ENCODE measurements at places on chromosomes 3 and 15.

- no peak for DNase-seq
Observed at GRCh38 chr3:127395663-127396355, 108.0 kb upstream of the PRR20G start.

- no peak for DNase-seq
Observed at GRCh38 chr15:64566102-64566501, 105.7 kb downstream of the ZNF609 start.

- DNase-seq = no peak
Observed at GRCh38 chr3:55147406-55147805, 219.5 kb upstream of the LRTM1 start.

DNA sequence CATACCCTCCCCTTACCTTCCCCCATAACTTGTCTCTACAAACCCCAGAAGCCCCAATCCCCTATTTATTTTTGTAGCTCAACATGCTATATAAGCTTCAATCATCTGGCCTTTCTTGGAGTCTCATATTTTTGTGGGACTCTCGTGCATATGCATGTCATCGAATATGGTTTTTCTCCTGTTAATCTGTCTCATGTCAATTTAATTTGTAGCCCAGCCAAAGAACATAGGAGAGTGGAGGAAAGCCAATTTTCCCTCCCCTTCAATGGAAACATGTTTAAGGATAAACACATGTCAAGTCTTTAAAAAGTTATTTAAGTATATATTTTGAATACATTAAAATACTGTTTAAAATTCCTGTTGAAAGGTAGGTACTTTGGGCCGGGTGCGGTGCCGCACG is 172.2 kb downstream of the GMNC start:
- DNase-seq = no peak

DNA sequence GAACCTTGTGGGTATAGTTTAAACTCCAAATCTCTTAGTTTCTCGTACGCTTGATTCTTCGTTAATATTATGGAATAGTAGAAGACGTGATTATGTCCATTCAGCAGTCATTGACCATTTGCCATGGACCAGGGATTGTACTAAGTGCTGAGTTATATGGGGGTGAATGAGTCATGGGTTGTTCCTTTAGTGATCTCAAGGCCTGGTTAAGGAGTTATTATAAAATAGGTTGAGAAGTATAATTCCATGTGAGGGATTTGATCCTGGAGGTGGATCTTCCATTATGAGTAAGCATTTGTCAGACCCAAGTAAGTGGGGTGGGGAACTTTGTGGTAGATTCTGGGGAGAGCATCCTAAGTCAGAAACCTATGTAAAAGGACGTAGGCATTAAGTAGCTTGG is 15.4 kb downstream of the NR2C2 start:
- no peak for DNase-seq
